ENCODE measurements at places on chromosomes 6 and 20. TPM values are rescaled to one million over a fixed set of nuclear protein-coding genes. Genes with fewer than 3 reads are reported as not detected.

GRCh38 chr6:101393251-101393828, at the start of gene GRIK2:
Gene GRIK2, plus strand, starts transcription at chr6:101393708.
- DNase-seq, result peak; percentile 58

- DNase-seq, result peak; percentile 46
Measured at GRCh38 chr6:105596284-105596755, 193.4 kb upstream of the PREP start.

DNA sequence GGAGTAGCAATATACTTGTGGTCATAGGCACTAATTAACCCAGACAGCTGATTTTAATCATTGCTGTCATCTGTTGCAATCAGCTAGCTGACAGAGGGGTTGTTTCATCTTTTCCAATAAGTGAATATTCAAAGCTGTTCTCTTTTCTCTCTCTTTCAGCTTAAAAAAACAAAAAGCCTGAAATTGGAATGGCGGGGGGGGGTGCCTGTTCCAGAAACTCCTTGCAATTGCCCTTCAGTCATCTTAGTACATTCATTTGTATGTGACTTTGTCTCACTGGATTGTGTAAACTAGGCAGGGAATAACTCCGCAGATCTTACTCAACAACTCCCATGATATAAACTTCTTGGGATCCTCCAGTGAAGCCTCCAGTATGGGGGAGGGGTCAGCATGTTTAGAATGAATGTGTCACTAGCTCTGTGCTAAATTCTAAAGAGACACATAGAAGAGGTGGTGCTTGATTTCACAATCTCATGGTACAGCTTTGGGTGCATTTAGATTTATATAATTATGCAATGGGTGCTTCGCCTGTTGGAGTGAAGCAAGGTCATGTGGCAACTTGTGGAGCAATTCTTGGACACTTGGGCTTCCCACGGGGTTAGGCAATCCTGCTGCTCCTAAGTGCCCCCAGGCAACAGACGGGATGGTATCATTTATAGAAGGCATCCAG, 40.1 kb downstream of the SLC24A3 start:
- no peak for DNase-seq

DNA sequence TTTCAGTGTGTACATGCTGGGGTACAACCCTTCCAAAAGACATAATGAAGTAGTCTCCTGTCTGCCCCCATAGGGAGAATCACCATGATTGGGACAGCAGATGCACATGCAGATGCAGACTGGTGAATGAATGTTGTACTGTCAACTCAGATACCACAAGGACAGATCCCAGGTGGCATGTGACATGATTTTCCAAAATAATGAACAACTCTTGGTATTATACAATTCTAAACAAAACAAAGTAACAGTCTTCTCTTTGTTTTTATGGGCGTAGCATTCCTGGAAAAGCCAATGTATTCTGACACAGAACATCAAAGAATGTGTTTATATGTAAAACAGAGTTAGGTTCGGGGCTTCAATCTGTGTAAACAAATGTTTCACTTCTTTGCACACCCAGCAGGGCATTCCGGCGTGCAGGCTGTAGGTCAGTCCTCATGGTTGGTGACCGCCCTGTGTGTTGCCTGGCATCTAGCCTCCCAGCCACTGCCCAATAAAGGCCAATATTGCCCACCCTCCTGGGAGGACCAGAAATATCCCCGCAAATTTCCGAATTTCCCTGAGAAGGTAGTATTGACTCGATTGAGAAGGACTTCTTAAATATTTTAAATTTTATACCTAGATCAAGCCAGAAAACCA, 127.7 kb downstream of the KLHL32 start:
- peak; percentile 72 for DNase-seq

DNA sequence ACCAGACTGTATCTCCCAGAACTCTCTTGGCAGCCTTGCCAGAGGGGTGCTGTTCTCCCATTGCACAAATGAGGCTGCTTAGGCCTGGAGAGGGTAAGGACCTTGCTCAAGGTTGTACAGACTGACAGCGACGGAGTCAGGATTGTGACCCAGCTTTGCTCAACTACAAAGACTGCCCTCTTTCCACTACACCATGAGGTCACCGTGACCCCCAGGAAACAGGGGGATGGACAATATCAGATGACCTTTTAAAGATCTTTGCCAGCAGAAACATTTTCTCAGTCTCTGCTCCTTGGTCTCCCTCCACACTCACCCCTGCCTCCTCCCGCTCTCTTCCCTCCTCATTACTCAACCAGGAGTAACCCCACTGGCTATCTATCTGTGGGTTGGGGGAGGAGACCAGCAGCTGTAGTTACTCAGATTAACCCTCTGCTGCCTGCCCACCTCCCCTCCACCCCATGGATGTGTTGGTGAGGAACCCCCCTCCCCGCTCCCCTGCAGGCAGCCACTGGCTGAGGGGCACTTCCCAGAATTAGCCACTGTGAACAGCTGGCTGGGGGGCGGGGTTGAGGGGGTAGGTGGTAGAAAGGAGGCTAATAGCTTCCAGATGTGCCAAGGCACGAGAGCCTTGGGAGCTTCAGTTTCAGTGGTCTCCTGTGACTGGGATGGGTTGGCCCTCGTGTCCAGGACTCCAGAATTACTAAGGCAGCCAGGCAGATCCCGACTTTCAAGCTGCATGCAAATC, 26.9 kb upstream of the MRPS18A start:
- DNase-seq, result no peak

GRCh38 chr6:154514481-154514880, 4.0 kb upstream of the CNKSR3 start:
- no peak for DNase-seq

- no peak for DNase-seq
Measured at GRCh38 chr20:47352332-47353238, 3.9 kb downstream of the ZMYND8 start.

DNA sequence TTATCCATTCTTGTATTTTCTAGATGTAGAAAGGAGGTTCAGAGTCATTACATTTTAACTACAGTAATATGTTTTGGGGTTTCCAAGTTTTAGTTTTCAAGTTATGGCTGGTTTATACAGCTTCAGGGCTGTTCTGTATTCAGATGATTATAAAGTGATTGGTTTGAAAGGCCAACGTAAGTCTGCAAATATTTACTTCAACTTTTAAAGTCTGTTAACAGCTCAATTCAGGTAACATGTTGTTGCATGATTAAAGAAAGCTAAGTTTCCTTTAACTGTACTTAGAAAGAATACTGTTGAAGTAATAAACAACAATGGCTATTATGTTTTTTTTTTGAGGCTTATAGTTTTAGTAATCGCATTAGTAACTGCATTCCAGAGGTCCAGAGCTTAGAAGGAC, 22.8 kb upstream of the GCLC start:
- no peak for DNase-seq

GRCh38 chr20:8414586-8415274, 282.7 kb downstream of the PLCB1 start:
- DNase-seq, result peak; percentile 90

DNA sequence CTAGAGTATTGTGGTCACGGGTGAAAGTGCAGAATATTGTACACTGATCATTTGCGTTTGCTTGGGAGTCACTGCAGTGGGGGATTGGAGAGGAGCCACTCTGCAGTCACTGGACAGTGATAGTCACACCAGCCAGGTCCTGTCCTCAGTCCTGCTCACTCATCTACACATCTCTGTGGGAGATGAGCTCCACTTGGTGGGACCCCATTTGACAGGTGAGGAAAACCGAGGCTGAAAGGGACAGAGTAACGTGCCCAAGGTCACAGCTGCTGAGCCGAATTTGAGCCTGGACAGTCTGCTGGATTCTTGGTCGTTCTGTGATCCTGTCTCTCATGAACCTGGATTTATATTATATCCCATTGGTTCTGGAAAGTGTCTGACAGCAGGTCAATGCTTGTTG, 17.7 kb upstream of the PHACTR3 start:
- DNase-seq, result no peak

DNA sequence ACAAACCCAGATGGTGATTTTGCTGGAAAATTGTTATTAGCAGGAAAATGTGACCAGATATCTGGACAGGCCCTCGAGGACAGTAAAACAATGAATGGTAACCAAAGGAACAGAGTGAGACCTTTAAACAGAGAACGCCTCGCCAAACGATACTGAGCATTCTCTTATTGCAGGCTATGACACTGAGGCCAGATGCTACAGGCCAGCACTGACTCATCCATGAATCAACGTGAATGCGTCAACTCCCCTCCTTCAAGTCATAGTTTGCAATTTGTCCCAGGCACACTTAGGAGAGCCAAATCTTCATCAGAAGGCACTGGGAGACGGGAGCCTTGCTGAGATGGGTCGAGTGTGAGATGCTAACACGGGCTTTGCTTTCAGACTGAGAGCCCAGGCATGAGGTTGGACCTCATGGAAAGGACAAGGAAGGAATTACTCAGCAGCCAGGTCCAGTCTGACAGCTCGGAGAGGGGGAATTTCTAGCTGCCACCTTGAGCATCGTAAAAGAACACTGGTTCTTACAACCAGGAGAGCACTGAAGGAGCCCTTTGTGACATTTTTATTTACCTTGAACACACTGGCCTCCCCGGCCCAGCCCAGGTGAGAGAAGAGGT, 60.7 kb downstream of the BMP7 start:
- DNase-seq, result no peak

- peak; percentile 31 for DNase-seq
Measured at GRCh38 chr20:34980543-34981233, 25.0 kb downstream of the MYH7B start.

- DNase-seq, result peak; percentile 47
Measured at GRCh38 chr6:35419417-35419816, 32.7 kb upstream of the FANCE start.

DNA sequence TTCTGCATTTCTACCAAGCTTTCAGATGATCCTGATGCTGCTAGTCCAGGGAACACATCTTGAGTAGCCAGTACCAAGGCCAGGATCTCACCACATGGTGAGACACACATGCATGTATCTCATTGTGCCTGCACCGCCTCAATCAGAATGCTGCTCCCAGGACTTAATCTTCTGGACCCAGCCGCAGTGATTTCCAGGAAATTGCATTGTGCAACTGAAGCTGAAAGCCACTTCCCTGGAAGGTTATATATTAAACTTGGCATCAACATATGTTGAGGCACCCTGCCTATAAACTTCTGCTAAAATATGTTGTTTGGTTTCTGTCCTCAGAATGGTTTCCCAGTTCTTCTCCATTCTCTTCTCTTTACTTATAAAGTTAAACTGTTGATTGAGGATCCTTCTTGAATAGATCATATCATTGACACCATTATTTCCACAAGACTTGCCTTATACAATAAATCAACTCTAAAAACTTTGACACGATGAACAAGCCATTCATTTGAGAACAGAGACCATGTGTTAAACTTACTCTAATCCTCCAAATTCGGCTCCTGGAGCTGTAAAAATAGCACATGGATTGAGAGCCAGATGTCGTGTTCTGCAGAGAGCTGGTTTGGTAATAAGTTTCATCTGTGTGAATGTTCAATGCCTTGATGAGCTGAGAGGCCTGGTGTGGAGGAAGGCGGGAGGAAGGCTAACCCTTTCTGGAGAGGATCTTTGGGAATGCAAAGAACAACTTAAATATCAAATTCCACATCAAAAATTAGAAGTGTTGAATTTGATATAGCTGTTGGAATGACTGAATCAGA, 65.0 kb upstream of the PCSK2 start:
- peak; percentile 26 for DNase-seq

DNA sequence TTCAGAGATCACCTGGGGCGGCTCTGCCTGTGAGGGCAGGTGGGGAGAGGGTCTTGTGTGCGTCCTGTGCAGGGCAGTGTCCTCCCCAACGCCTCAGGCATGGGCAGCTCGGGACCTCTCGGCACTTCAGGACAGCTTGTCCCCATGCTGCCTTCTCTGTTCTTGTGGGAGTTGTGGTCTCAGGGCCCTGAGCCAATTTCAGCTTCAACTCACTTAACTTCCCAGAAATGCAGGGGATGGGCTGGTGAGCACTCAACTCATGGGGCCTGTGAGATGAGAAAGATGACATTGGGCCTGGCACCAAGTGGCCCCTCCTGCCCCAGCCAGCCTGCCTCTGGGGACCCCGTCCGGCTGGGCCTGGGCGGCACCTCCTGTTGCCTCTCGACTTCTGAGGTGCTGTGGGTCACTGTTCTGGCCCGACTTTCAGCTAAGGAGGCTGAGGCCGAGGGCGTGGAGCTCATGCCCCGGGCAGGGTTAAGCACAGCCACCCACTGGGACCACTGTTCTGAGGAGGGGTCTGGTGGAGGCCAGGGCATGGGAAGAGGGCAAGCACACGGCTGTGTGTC, 6.7 kb downstream of the RGS19 start:
- DNase-seq, result no peak

- DNase-seq, result no peak
Measured at GRCh38 chr20:4064144-4064909, 49.0 kb upstream of the RNF24 start.

DNA sequence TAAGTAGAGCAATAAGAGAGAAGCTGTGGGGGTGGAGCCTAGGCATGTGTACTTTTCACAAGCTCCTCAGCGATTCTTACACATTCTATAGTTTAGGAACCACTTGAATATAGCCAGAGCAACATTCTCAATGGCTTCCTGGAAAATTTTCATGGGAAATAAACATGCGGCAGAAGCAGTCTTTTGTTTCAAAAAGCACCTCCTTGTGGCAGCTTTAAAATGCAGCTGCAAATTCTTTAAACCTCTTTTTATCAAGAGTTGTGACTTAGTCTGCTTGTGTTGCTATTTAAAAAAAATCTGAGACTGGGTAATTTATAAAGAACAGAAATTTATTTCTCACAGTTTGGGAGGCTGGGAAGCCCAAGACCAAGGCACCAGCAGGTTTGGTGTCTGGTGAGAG, 23.8 kb downstream of the NKX2-2 start:
- peak; percentile 32 for DNase-seq

DNA sequence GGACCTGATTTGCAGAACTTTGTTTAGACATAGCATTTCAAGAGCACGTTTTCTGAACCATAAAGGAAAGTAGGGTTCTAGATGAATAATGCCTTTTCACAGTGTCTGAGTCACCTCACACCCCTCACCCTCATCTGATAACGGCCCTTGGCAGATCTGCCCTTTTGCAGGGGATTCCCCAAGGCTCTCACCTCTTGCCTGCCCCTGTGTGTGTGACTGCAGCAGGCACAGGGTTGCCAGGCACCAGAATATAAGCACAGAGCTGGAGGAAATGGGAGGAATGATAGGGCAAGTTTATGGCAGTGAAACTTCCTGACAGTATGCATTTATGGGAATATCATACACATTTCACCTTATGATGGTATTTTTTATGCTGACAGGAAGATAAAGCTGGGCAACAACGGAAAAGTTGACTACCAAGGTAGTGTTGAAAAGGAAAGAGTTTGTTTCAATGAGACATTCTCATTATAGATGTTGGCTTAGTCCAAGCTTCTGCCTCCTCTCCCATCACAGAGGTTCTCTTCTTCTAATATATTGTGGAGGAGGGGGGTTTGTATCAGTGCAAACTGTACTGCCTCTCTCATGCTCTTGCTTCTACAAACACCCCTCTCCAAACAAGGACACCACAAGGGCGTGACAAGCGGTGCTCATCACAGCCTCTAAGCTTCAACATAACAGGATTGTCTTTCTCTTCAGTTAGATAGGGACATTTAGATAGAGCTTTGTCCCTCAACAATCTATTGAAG, 101.5 kb upstream of the BACH2 start:
- peak; percentile 3 for DNase-seq

- peak; percentile 92 for DNase-seq
Measured at GRCh38 chr20:32031007-32031958, 20.8 kb upstream of the HCK start.

Gene AMD1
- total RNA-seq, result 82.0 TPM

Gene PAK1IP1
- 74.8 TPM for total RNA-seq

Gene TCF21
- 0.16 TPM for total RNA-seq

Gene CPXM1
- total RNA-seq, result 0.98 TPM

Gene CRNKL1
- 73.7 TPM for total RNA-seq

Gene SLC17A1
- not detected for total RNA-seq

Gene SH3BGRL2
- 0.98 TPM for total RNA-seq

Gene CST7
- total RNA-seq, result 0.45 TPM

Gene SPATS1
- 0.53 TPM for total RNA-seq

Gene CCND3
- 31.8 TPM for total RNA-seq
